ENCODE measurements at places on chromosomes 5 and 9.

- DNase-seq = no peak
Measured at GRCh38 chr9:100443781-100444768, 17.1 kb downstream of the MSANTD3 start.

DNA sequence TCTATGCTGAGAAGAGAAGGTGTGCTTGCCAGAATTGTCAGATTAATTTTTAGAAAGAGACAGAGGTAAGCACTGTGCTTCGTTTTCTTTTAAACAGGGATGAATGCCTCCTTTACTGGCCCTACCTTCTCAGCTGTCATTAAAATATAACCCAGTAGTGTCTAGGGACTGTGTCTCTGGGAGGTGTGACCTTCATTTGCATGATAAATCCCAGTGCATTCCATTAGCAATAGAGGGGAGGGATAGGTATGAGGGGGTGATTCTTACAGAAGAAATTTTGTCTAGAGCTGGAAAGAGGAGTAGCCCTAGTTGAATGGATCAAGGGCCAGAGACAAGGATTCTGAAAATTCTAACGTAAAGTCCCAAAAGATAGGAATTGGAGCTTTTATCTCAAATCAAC, 351.5 kb downstream of the BNC2 start:
- no peak for DNase-seq

DNA sequence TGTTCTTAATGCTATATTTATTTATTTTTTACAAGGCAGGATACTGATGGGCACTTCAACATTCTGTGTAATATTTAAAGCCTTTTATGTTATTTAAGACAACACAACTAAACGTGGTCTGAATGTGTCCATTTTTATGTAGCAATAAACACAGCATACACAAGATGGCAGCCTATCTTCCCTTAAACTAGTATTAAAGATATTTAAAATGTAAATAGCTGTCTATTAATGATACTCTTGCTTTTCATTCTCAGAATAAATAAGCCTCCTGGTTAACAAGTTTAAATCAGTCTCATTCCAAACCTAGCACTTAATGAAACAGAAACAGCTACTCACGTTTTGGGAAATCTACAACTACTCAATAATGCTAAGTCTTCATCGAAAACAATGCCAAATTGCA, 315.7 kb downstream of the MCTP1 start:
- DNase-seq = no peak

GRCh38 chr9:133854048-133854447, 115.9 kb upstream of the SARDH start:
- no peak for DNase-seq

- DNase-seq = no peak
Measured at GRCh38 chr5:50697739-50698138, 31.3 kb downstream of the PARP8 start.

DNA sequence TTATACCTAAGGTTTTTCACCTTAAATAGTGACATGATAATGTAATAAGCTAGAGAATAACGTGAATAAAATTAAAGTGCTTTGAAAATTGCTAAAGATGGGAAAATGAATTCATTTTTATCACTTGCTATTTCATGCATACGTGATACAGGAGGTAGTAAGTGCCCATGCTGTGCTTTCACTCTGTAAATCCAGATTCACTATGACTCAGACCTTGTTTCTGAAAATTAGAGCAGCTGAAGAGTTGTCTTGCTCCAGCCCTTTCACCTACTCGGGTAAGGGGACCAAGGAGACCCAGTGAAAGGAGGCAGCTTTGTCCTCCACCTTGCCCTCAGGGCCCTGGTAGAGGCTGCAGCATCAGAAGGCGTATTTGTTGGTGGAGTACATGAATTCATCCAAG, 87.9 kb downstream of the ANKH start:
- no peak for DNase-seq

DNA sequence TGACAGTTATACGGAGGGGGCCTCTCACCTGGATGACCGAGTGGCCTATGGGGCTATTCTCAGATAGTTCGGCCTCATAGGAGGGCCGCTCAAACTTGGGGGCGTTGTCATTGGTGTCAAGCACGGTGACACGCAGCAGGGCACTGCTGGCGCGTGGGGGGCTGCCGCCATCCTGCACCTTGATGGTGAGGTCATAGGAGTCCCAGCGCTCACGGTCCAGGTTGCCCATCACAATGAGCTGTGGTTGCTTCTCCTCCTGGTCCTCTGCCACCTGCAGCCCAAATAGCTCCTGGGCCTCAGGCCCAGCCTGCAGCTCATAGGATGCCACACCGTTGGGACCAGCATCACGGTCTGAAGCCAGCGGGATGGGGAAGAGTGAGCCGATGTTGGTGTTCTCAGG, 9.7 kb downstream of the PCDH1 start:
- DNase-seq = no peak

DNA sequence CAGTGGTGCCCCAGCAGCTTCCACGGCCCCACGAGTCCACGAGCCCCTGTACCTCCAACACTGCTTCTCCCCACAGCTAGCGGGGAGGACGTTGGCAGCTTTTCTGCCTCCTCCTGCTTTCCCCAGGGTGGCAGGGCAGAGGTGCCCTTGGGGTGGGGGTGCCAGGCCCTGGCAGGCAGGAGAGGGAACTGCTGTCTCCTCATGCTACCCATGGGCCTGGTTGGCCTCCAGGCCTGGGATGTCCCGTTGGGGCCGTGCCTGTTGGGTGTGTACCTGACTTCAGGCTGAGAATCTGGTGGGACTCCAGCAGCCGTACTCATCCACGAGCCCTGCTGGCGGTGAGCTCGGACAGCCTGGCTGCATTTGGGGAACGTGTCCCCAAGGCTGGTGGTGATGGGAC, 27.3 kb downstream of the RXRA start:
- no peak for DNase-seq

DNA sequence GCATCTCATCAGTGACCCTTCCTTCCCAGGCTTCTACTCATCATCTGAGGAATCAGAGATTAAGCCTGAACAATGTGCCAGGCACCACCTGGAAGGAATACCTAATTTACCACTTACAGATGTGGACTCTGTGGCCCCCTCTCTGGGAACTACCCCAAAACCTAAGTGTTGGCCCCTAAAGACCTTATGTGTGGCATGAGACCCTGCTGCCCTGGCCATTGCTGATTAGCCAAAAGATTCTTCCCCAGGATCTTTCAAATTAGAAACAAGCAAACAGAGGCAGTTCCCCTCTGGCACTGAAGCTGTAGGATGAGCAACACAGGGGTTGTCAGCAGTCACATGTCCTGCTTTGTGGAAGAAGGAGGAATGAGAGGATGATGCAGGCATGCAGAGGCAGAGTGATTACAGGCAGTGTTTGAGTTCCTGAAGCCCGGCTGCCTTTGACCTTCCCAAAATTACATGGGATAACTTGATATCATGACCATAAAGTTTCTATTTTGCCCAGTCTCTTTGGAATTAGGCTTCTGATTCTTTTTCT, 10.6 kb downstream of the SPINK4 start:
- DNase-seq = no peak

GRCh38 chr5:116702776-116703175, 128.2 kb upstream of the SEMA6A start:
- DNase-seq = no peak

- DNase-seq = no peak
Measured at GRCh38 chr9:104860263-104860662, 67.7 kb downstream of the ABCA1 start.

DNA sequence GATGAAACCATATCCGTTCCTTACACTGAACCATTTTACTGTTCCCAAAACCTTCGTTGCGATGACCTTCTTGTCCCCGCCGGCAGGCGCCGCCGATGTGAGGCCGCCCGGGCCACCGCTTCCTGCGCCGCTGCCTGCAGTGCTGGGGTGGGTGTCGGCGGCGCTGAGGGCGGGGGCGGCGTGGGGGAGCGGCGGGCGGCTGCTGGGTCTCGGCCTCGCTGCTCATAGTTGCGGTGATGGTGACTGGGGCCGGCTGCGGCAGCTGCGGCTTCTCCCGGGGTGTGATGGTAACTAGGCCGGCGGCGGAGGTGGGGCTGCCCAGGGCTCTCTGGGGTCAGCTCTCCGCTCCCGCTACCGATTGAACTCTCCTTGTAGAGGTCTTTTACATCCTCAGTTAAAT, 14.1 kb upstream of the OR2S2 start:
- DNase-seq = no peak

- no peak for DNase-seq
Measured at GRCh38 chr9:93591301-93592007, 15.1 kb downstream of the PHF2 start.

GRCh38 chr5:113240032-113240431, 194.8 kb downstream of the TSSK1B start:
- no peak for DNase-seq

- no peak for DNase-seq
Measured at GRCh38 chr9:136107953-136108647, 10.6 kb downstream of the TMEM250 start.

GRCh38 chr5:134041570-134042411, 37.0 kb upstream of the VDAC1 start:
- DNase-seq = no peak

DNA sequence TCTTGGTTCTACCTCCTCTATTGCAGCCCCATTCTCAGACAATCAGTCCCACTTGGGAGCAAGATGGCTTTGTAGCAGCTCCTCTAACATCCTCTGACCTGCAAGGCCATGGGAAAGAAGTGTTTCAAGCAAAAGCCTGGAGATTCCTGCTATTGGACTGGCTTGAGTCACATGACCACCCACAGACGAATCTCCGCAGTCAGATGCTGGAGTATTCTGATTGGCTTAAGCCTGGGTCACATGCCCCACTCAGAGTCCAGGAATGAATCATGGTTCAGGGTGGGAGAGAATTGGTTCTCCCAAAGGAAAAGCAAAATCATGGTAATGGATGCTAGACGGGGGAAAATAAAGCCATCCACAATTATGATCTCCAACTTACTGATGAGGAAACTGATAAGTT, 22.6 kb upstream of the LMX1B start:
- peak; percentile 30 for DNase-seq

DNA sequence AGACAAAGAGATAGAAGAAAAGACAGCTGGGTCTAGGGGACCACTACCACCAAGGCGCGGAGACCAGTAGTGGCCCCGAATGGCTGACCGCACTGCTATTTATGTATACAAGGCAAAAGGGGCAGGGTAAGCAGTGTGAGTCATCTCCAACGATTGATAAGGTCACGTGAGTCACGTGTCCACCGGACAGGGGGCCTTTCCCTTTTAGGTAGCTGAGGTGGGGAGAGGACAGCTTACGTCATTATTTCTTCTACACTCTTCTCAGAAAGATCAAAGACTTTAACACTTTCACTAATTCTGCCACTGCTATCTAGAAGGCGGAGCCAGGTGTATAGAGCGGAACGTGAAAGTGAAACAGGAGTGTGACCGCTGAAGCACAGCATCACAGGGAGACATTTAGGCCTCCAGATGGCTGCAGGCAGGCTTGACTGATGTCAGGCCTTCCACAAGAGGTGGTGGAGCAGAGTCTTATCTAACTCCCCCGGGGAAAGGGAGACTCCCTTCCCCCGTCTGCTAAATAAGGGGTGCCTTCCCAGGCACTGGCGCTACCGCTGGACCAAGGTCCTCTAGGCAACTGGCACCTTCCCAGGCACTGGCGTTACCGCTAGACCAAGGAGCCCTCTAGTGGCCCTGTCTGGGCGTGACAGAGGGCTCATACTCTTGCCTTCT, 6.1 kb upstream of the PRR16 start:
- no peak for DNase-seq

GRCh38 chr5:24623031-24623430, 21.7 kb downstream of the CDH10 start:
- DNase-seq = peak; percentile 11

DNA sequence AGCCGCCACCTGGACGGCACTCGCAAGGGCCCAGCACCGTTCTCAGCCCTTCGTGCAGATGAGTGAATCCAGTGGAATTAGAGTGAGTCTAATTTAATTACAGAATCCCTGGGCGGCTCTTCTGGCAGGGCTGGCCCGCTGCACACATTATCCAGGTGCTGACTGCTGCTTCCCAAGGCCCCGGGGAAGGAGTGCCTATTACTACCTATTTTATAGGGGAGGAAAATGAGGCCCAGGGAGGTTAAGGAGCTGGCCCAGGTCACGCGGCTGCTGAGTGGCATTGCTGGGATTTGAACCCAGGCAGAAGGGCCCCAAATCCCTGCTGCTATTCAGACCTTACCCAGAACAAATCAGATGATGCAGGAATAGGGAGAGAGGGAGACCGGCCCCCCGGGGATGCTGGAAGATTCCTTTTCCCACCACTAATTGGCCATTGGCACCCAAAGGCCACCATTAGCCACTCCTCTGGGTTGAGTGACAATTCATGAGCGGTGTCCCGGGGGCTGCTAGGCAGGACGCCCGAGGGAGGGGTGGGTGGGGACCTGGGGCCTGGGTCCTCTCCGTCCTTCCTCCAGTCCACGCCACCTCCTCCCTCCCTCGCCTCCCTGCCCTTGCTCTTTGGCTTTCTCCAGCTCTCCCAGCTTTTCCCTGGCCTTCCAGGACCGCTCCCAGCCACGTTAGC, 10.3 kb upstream of the QRFP start:
- DNase-seq = no peak

DNA sequence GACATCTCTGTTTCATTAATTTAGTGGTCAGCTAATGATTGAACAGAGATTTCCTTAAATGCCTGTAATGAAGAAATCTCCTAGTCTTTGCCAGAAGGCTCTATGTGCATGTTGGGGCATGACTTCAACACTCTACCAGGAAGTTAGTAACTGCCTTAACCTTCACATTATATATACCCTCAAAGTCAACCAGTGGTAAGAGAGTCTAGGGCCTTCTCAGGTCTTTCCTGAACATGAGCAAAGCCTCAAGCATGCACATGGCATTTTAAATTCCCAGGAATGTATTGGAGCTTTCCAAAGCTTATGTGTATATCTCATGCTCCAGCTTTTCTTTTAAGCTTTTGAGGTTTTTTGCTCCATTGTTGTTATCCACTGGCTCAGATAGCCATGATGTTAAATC, 388.3 kb downstream of the ARRDC3 start:
- no peak for DNase-seq

GRCh38 chr9:134592018-134592818, 49.4 kb upstream of the COL5A1 start:
- no peak for DNase-seq

Measured in HEK293T (cell line).